ENCODE measurements at places on chromosomes 7 and 10.

GRCh38 chr7:24668927-24669635 lies 88.2 kb downstream of the GSDME start:
- no peak for DNase-seq

- no peak for DNase-seq
These were observed 6.7 kb downstream of the NRCAM start for GRCh38 chr7:108449521-108449920.

DNA sequence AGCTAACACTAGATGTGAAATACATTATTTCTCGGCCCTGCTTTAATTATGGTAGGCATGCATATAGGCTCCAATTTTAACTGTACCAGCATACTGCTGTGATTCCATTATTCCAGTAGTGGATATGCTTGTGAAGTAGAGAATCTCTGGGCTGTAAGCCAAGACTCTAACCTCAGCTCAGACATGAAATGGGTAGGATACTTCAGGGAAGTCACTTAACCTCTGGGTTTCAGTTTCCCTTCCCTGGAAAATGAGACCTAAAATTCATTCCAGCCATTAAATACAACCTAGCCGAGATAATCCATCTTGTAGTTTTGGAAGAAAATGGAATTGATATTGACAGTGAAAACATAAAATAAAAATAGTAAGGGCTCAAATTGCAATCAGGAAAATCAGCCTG lies 59.6 kb upstream of the TRIL start:
- DNase-seq, result no peak

DNA sequence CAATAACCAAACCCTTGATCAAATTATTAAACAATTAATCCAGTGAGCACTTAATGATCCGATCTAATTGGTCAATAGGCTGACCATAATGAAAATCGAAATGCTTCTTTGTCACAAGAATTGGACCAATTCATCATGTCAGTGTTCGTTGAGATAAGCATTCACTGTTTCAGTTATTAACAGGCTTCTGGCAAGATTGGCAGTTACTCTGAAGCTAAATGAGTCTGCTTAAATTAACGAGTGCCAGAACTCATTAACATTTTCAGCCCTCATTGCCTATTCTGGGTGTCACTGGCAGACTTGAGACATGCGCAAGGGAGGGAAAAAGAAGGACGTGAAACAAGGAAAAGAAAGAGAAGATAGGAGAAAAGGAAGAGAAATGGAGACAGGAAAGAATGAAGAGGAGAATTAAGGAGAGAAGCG lies 30.7 kb upstream of the SLC26A3 start:
- no peak for DNase-seq

DNA sequence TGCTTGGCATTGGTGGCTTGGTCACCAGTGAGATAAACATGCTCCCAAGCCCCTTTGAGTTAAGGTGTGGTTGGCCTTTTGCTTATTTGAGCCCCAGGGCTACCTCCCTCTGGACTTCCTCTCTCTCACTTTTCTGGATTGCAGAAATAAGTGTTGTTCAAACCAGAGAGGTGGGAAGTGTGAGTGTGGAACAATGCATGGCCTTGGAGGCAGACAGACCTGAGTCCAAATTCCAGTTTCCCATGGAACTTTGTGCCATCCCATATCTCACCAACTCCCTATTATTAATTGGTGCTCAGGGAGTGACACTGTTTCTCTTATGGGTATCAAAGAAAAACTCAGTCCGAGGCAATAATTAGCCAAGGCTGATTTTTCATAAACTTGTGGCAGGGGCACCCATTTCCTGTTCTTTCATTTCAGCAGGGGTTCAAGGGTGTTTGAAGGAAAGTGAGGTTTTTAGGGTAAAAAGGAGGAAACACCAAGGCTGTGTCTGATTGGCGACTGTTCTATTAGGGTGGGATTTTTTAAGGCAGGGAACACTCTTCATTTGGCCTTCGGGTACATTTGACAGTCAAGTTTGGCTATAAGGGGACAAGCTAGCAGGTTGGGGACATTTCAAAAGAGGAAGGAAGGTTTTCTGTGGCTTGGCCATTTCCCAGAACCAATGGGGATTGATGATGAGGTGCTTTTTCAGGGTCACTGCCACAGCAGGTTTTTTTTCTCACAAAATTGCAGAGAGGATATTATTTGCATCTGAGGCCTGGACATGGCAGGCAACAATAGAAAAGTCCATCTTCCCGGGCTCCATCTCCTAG lies 148.8 kb upstream of the NPY start:
- no peak for DNase-seq

GRCh38 chr7:91034459-91035368 lies 229.5 kb upstream of the FZD1 start:
- DNase-seq, result peak; percentile 15

Data from stimulated activated CD4-positive, alpha-beta T cell treated with anti-CD3 and anti-CD28 coated beads, Interleukin-4, amount 100 ng/mL, for 48 hours (primary cell).